Cardiac muscle cell (in vitro differentiated cells and primary cell): ENCODE measurements at places on chromosomes 6 and 20. TPM values are rescaled to one million over a fixed set of nuclear protein-coding genes. Genes with fewer than 3 reads are reported as not detected.

DNA sequence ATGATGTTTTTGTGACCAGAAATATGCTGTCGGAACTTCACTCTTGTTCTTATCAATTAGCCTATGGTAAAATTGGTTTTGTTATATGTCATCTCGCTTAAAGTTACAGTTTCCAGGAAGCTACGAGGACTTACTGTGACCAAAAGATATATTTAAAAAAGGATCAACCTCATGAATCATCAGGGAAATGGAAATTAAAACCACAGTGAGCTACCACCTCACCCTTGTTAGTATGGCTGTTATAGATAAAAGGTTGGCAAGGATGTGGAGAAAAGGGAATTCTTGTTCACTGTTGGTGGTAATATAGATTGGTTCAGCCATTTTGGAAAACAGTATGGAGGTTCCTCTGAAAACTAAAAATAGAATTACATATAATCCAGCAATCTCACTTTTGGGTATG is 14.3 kb upstream of the INSM1 start:
- no peak for DNase-seq

GRCh38 chr6:127690092-127690491 is 113.1 kb downstream of the C6orf58 start:
- peak; percentile 42 for DNase-seq

GRCh38 chr6:41371461-41371991 is 36.1 kb downstream of the NCR2 start:
- DNase-seq, result peak; percentile 78

DNA sequence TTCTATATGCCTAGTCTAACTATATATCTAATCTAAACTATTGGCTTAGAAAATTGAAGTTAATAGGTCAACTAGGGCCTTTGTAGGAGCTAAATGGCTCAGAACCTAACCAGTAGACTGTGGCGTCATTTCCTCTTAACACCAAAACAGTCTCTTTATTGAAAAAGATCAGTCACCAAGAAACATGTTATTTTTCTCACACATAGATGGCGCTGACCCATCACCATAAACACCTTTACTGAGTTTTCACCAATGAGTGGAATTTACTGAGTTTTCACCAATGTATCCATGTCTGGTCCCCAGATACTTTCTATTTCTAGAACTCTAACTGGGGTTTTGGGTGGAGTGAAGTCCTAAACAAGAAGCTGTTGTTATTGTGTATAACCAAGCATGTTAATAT is 636.0 kb downstream of the BCKDHB start:
- DNase-seq, result peak; percentile 64

DNA sequence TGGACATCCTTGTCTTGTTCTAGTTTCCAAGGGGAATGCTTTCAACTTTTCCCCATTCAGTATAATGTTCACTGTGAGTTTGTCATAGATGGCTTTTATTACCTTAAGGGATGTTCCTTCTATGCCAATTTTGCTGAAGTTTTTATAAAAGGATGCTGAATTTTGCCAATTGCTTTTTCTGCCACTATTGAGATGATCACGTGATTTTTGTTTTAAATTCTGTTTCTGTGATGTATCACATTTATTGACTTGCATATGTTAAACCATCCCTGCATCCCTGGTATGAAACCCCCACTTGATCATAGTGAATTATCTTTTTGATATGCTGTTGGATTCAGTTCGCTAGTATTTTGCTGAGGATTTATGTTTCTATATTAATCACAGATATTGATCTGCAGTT is 130.6 kb upstream of the TAB2 start:
- DNase-seq, result no peak

DNA sequence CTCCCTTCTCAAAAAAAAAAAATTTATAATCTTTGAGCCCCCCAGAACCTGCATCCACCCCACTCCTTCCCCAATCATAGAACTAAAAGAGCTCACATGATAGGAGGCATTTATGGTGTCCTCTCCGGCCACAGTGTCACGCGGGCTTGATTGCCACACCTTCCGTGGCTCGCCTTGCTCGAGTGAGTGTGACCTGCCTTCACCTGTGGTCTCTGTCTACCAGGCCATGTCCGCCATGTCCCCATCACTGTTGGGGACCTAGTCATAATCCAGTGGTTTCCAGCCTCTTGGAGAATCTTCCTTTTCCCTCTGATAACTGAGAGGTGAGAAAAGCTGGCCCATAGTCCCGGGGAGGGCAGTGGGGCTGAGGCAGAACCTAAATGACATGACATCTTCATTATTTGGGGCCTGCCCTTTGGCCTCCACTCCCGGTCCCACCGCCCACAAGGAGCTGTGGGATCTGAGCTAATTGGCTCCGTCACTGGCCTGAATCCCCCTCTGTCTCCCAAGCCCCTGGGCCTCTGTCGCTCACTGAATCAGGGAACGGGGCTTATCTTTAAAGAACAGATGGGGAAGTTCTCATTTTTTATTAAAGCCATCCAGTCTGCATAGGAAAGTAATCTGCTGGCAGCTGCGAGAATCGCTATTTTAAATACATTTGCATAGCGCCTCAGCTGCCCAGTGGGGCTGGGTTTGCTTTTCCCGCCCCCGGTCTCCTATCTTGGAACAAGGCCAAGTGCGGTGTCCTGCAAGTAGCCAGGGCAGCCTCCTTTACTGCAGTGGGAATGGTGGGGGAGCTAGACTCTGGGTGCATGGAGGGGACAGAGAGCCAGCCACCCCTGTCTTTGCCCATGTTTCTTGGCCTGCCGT is 197.6 kb upstream of the PMEPA1 start:
- no peak for DNase-seq

DNA sequence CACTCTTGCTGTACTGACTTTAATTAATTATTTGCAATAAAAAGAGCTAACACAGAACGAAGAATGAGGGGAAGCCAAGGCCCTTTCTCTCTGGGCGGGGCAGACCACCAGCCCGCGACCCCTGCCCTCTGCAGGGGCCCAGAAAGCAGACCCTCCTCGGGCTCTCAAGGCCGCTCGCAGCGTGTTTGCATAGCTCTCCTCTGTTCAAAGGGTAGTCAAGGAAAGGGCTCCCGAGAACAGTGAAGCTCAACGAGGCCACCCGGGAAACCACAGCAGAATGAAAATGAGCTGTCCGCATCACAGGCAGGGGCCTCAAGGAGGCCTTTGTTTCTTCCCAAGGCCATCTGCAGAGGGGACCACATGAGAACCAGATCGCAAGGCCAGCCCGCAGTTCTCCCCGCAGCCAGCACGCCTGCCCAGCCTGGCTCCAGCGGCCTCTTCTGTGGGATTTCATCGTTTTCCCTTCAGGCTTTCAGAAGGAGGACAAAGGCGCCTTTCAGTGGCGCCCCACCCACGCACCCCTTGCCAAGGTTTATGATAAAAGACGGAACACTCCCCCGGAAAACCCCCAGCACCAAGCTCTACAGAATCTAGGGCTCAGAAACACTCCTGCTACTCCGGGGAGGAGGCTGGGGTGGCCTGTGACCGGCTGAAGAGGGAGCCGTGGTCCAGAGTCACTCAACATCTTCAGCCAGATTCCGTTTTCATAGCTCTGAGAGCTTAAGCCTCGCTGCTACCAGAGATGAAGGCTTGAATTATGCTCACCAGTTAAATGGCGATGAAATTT is 25.3 kb downstream of the ACSS1 start:
- DNase-seq, result no peak

GRCh38 chr20:46226602-46227001 is 81.7 kb downstream of the CDH22 start:
- DNase-seq, result no peak

DNA sequence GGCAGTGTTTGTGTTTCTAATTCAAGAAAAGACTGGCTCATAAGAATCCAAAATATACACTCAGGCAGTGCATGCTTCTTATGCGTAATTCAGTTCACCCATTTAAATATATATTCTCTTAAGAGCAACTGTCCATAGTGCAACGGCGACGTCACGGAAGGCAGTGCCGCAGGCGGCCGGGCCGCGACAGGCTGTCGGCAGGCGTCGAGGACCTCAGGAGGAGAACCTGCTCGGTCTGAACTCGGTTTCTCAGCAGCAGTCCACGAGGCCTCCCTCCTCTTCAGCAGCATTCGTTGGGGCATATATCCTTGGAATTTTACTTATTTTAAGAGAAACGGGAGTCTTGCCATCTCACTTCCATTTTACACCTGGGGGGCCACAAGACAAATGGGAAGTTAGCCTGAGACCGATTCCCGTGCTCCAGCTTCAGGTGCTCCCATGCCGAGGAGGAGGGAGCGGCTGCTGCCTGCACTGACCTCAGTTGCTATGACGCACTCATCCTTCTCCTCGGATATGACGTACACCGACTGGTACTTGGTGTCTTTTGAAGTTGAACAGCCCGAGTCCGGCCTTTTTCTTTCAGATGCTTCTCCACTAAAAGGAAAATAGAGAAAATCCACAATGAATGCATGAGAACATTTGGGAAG is 8.2 kb downstream of the DLL1 start:
- no peak for DNase-seq

- DNase-seq, result no peak
Observed at GRCh38 chr20:13996265-13996664, 949 bp downstream of the MACROD2 start.

DNA sequence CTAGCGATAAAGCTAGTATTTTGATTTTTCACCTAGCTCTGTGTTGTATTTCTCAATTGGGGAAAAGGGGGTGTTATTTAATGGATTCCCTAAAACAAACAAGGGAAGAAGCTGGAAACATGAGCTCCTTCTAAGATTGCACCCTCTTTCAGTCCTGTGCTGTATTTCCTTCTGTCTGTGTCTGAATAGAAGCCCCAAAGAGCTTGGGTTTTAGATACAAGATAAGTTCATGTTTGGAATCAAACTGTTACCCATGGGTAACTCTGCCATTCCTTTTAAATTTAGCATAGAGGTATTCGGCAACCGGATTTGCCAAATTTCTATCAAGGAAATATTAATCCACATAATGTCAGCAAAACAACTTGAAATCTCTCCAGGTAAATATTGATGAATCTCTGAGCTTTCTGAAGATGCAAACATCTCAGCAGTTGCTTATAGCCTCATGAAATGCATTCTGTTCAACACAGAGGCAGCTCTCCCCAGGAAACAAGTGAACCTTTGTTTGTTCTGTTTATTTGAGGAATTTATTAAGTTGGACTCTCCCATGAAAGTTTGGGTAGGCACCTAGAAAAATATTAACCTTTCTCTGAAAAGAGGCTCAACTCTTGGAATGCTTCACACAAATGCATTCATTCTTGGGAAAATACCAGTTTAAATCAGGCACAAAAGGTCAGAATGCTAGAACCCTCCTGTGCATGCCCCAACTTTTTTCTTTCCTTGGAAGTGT is 9.9 kb upstream of the SCGN start:
- no peak for DNase-seq

GRCh38 chr20:22004946-22005345 is 299.5 kb downstream of the PAX1 start:
- no peak for DNase-seq

GRCh38 chr6:108543175-108543940 is 17.4 kb upstream of the FOXO3 start:
- no peak for DNase-seq

DNA sequence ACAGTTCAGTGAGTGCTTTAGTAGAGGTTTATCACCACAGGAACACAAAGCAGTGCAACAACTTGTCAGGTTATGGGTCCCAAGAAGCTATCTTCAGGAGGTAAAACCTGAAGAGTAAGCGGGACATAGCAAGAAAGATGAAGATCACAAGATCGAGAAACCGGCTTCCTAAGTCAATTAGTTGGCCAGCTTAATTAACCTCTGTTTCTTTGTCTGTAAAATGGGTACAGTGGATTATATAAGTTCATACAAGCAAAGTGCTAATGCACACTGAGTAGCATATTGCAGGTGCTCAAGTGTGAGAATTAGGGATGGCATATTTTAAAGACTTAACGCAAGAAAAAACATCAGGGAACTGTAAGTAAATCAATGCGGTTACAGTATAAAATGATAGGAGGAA is 12.5 kb downstream of the FBXO30 start:
- no peak for DNase-seq

GRCh38 chr6:63058601-63059000 is 152.7 kb upstream of the FKBP1C start:
- no peak for DNase-seq

GRCh38 chr6:129565811-129566210 is 144.2 kb downstream of the ARHGAP18 start:
- DNase-seq, result no peak

The AKAP12 gene
- total RNA-seq, result 44.4 and 84.9 TPM in 2 replicates

The SNX21 gene
- total RNA-seq, result 109 and 270 TPM in 2 replicates
